ENCODE measurements at places on chromosomes 7 and 10.

- DNase-seq, result no peak
Measured at GRCh38 chr7:1890289-1891235, 220.5 kb downstream of the ELFN1 start.

GRCh38 chr10:34955391-34955790 is 134.8 kb downstream of the CUL2 start:
- no peak for DNase-seq

GRCh38 chr7:158574308-158575036 is 13.2 kb downstream of the PTPRN2 start:
- no peak for DNase-seq

DNA sequence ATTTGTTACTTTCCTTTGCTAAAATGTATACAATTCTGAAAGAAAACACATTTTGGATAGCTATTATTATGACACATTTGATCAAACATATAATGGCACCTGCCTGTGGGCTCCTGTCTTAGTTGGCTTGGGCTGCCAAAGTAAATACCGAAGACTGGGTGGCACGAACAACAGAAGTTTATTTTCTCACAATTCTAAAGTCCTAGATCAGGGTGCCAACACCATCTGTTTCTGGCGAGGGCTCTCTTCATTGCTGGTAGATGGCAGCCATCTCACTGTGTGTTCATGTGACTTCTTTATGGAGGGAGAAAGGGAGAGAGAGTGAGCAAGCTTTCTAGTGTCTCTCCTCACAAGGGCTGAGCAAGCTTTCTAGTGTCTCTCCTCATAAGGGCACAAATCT is 195.8 kb upstream of the FAM3C start:
- DNase-seq, result no peak

DNA sequence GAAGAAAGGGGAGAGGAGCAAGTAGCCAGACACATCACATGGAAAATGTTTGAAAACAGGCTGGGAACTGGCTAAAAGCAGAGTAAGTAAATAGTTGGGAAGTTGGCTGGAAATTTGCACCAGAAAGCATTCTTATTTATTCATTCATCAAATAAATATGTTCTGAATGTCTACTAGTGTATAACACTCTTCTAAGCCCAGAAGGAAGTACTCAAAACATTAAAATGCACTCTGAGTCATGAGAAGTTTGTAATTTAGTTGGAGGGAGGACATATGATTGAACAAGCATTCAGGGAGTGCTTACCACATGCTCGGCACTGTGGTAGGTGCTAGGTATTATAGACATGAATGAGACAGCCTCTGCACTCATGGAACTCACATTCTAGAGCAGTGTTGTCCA is 37.0 kb upstream of the CNNM1 start:
- no peak for DNase-seq

DNA sequence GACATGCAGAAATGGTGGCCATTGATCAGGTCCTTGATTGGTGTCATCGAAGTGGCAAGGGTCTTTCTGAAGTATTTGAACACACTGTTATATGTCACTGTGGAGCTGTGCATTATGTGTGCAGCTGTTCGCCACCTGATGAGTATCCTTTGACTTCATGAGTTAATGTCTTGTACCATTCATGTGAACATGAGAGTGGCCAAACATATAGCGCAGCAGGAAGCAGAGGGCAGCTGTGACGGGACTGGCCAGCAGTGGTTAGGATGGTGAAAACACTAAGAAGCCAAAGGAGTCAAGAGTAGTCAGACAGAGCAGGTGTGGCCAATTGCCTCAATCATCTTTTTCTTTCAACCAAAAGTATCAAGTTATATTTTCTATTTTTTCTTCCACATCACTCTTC is 167.4 kb downstream of the IMMP2L start:
- no peak for DNase-seq

All from hypothalamus (tissue), 51 donors.